SK-N-DZ (cell line): ENCODE measurements at places on chromosomes 6 and 20.

GRCh38 chr20:3734111-3734843, 1.8 kb downstream of the HSPA12B start:
- no peak for DNase-seq

DNA sequence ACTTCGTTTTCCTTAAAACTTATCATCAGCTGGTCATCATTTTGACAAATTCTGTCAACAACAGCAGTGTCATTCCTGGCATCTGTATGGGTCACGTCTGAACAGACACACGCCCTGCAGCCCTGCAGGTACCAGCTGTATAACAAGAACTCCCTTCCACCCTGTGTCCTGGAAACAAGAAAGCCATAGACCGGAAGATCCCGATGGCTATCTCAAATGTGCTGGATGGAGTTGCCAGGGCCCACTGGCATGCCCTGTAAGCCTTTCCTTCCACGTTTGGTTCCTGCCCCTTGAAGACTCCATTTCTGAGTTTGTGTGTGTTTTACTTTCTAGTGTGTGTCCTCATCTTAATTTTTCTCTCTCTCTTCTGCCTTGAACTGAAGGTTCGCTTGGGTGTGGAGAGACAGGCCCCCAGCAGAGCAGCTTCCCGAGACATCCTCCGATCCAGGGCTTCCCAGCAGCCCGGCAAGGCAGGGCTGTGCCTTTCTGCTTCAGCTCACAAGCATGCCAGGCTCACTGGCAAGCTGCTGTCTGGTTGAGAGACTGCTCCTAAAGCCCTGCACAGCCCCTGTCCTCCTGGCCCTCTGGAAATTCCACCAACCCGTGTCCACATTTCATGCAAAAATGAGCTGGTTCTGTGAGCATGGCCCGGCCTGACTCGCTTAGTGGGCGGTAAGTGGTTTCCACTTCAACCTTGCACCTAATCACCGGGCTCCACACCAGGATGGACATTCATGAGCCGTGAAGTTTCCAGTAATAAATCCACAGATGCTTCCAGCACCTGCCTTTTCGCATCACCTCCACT, 8.7 kb downstream of the GFRA4 start:
- DNase-seq: no peak

- DNase-seq: no peak
These were observed 1272.1 kb downstream of the EPHA7 start for GRCh38 chr6:92147246-92147645.

DNA sequence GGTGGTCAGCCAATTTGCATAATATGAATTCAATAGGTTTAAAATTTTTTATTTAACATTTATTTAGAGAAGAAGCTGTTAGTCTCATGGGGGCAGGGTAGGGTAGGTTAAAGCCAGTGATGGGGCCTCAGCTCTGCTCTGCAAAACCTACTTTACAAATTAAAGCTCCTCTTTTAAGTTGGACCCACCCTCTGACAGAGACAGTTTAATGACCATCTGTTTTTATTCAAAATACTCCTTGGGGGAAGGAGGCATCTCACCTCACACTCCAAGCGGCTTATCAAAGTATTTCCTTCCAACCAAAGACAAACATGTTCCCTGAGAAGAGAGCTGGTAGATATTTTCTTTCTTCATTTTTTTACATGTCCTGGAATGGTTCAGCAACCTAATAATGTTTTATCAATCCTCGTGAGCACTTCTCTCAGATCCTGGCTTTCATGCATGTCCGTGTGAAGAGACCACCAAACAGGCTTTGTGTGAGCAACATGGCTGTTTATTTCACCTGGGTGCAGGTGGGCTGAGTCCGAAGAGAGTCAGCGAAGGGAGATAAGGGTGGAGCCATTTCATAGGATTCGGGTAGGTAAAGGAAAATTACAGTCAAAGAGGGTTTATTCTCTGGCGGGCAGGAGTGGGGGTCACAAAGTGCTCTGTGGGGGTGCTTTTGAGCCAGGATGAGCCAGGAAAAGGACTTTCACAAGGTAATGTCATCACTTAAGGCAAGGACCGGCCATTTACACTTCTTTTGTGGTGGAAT, 184.7 kb downstream of the GJA1 start:
- no peak for DNase-seq

GRCh38 chr6:133814797-133815196, 74.1 kb upstream of the TCF21 start:
- DNase-seq: no peak

DNA sequence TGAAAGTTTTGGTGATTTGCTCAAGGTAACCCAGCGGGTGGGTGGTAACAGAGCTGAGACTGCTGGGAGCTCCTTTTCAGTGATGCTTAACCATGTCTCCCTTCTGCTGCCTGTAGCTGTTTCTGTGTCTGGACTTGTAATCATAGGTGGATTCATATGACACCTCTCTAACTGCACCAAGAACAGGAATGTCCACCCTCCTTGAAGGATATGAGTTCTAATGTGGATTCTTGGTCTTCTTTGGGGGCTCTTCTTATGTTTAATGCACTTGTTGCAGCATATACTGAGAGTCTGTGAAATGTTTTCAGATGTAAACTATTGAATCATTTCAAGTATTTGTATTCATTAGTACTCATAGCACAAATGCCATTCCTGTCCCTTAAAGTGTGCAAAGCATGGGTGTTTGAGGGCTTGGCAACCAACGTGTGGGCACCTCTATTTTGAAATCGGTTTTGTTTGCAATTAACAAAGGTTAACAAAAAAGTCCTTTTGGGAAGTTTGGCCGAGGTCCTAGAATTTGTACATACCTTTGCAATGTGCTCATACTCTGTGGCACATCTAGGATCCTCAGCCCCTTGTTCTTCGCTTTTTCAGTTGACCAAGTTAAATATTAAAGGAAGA, 138.0 kb downstream of the SOX4 start:
- no peak for DNase-seq

DNA sequence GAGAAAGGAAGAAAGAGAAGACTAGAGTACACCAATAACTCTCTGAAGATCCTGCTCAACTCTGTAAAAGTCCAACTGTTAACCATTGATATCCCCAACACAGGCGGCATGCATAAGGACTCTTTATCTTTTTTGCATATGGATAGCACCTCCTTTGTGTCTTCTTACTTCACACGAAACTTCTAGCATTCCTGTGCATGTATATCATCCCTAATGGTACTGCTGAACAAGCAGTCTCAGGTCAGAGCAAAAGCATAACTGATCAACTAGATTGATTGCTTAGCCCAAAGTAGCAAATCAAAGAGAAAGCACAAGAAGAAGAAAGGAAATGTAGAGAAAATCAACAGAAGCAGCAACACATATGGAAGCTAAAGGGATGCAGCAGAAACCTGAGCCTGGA, 234.4 kb downstream of the SYNE1 start:
- DNase-seq: no peak

GRCh38 chr20:1101533-1101932, 16.9 kb upstream of the PSMF1 start:
- DNase-seq: no peak

- DNase-seq: no peak
These were observed 151.1 kb downstream of the UBE3D start for GRCh38 chr6:82914511-82914910.
